ENCODE measurements at places on chromosomes 6 and 20.

DNA sequence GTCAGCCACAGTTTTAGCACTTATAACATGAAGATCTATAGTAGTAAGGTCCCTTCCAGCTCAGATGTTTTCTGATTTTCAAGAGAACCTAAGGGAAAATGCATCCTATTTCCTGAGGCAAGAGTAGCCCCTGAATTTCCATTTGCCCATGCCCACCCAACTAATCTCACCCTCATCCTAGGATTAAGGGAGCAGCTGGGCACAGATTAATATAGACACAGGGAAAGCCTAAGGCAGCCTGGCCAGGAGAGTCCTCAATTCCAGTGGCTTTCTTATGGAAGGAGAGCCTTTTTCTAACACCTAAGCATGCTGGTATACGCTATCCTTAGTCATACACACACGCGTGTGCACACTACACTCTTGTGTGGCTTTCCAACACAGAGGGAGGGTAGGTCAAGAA is 1.5 kb downstream of the APOBEC2 start:
- DNase-seq: no peak

GRCh38 chr6:42459888-42460287 is 8.2 kb upstream of the TRERF1 start:
- DNase-seq: no peak

DNA sequence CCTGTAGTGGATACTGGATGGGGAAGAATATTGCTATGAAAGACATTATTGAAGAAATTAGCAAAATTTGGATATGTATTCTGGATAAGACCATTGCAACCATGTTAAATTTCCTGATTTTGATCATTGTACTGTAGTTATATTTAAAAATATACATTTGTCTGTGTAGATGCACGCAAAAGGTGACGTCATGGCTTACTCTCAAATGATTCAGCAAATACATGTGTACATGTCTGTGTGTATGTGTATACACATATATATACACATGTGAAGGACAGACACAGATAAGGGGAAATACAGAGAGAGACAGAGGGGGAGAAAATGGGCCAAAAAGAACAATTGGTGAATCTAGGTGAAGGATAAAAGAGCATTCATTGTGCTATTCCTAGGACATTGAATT is 82.3 kb upstream of the PLCB4 start:
- no peak for DNase-seq

DNA sequence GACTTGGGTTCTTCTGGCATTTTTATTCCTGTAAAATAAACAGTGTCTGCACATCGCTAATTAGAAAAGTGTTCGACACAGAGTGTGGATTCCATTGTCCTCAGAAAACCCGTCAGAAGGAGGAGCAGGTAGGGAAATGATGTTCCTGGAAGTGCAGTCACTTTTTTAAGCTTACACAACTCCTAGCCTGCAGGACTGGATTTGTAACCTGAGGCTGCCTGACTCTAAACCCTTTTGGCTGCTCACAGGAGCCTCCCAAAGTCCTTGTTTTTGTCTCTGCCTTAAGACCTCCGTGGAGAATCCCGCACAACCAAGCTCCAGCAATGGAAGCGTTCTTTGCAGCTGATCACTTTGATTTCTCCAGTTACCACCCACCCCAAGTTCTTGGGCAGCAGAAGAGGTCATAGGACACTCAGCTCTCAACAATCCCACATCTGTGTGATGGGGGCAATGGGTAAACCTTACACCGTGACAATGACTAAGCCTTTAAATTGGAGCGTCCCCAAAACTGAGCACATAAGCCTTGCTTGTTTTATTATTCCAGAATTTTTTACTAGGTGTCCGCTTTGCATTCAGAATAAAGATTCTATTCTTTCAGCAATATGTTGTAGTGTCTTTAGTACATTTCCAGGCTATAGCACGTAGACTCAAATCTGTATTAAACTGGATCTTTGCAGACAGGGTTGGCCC is 227.9 kb downstream of the TBXT start:
- peak; percentile 12 for DNase-seq

DNA sequence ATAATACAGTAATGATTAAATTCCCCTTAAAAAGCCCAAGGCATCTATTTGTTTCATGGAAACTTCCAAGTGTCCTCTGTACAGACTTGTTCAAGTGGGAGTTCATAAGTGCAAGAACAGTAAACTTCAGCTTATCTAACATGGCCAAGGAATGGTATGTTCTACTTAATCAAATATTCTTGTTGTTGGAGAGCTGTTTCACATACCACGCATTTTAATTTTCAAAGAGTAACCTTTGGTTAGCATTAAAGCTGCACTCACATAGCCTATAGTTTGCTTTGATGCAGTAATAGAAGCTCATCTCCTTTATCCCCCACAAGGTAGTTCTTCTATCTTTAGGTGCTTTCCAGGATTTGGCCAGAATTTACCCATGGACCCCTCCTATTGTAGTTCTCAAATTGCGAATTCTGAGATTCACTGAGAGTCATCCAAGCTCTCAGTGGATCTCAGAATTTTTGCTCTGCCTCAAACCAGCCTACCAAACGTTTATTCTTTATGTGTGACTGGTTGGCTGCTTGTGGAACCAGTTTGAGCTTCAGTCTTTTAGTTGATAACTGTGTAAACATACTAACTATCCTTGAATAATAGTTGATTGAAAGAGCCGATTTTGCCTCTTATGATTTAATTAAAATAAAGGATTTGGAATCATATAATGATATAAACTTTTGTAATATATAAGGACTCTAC is 668.0 kb upstream of the FLRT3 start:
- no peak for DNase-seq

- no peak for DNase-seq
Observed at GRCh38 chr6:134823710-134824034, 126.2 kb downstream of the ALDH8A1 start.

- peak; percentile 92 for DNase-seq
Observed at GRCh38 chr6:27553123-27553904, 80.4 kb upstream of the ZNF184 start.

DNA sequence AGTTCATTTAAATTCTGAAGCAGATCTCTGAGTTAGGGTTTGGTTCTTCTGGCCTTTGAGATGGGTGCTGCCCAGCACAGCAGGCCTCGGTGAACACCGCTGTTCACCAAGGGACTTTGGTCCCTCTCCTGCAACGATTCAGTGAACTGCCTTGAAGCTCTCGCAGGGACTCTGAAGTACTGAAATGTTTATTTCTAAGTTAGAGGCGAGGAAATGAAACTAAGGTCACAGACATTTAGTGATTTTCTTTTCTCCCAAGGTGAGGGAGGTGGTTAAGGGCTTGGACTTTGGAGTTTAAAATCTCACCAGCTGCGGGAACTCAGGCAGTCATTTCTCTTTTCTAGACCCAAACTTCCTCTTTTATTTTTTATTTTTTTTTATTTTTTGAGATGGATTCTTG is 26.2 kb downstream of the E2F3 start:
- DNase-seq: no peak

All from ELF-1 (cell line).